ENCODE measurements at places on chromosomes 3 and 15.

DNA sequence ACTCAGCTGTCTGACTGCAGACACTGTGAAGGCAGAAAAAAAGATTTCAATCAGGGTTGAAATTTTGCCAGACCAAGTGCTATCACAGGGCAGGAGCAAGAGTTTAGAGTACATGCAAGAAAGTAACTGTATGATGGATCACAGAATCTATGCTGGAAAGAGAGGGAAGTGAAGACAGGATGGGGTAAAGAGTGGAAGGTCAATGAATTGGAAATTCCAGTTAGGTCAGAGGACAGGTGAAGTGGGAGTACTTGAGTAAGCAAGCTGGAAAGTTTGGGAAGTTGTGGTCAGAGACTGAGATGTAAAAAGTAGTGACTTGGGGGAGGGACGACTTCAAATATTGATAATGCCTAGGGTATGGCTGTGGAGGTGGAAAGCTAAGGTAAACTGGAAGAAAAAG is 7.2 kb downstream of the SPG11 start:
- no peak for DNase-seq

DNA sequence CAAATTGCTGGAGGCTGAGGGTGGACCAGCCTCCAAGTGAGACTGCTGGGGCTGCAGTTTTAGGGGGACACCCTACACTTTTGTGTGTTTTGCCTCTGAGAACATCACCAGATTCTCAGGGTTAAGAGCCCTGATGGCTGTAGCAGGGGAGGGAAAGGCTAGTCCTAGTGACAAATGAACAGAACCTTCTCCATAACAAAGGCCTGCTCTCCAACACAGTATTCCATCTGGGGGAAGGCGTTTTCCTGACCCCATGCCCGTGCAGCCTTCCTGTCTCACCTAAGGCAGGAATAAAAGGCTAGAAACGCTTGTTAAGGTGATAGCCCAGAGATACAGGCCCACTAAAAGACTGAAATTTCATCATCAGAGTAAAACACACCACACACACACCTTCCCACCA is 50.2 kb upstream of the NSMCE3 start:
- no peak for DNase-seq

DNA sequence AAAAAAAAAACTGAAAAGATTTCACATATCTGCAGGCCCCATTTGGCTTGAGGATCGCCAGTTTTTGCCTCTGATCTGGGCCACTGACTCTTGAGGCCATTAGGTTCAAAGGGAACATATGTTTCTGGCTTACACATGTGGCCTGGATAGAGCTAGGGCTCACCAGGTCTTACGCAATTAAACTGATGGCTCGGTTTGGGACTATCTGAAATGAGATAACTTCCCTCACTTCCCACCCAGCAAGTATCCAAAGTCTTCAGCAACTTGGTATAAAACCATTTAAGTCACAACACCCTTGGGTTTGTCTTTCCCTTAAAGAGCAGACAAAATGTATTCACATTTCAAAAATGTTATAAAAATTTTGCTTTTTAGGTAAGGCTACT is 36.3 kb downstream of the LRIG1 start:
- no peak for DNase-seq

GRCh38 chr3:14209581-14210289 is 31.1 kb downstream of the LSM3 start:
- no peak for DNase-seq

GRCh38 chr15:62612771-62613170 is 429.8 kb upstream of the TPM1 start:
- DNase-seq = no peak

- no peak for DNase-seq
Observed at GRCh38 chr3:131972091-131972490, 62.7 kb downstream of the CPNE4 start.

GRCh38 chr3:163971861-163972260 is 1106.4 kb downstream of the SI start:
- DNase-seq = no peak

- no peak for DNase-seq
Observed at GRCh38 chr3:88307666-88308065, 157.9 kb downstream of the C3orf38 start.

- DNase-seq = no peak
Observed at GRCh38 chr15:26083896-26084295, 220.8 kb upstream of the ATP10A start.

- no peak for DNase-seq
Observed at GRCh38 chr3:195896361-195897080, 11.8 kb downstream of the TNK2 start.

GRCh38 chr3:196994056-196994455 is 25.4 kb upstream of the PIGZ start:
- no peak for DNase-seq

Data from pancreas (tissue), 10 donors.